ENCODE measurements at places on chromosomes 4 and X.
A peak's percentile ranks its signal among the peaks of the same experiment; 100 is the strongest.

GRCh38 chrX:3178329-3178728, 137.1 kb downstream of the ARSF start:
- no peak for DNase-seq

GRCh38 chrX:115183980-115184379, 5.2 kb upstream of the RBMXL3 start:
- no peak for DNase-seq

- no peak for DNase-seq
Observed at GRCh38 chr4:8601556-8601955, 9.0 kb downstream of the CPZ start.

DNA sequence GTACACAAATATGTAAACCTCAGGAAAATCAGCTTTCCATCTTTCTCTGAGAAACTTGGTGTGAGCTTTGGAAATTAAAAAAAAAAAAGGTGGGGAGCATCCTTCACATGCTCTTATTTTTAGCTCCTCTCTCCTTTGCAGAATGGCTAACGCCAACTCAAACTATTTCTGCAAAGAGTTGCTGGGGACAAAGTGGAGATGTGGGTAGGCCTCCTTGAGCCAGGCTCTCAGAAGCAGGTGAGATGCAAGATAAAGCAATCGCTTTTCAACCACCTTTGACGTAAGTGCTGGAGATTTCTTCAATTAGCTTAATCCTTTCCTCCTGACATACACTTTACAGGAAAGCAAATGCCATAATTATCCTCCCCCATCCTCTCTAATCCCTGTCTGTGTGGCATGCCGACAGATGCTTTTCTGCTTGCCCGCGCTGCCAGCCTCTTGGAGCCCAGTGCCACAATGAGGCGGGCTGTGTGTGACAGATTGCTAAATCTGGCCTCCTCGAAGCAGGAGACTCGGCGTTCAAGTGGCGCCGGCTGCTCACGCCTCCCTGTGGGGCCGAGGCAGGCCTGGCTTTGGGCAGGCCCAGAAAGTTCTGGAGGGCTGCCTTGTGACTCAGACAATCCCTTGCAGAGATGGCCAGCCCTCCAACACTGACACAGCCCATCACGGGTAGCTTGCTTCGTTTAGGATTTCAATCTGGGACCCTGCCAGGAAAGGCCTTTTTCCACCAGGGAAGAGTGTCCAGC, 64.9 kb upstream of the SOD3 start:
- DNase-seq: no peak

- peak; percentile 89 for DNase-seq
Observed at GRCh38 chr4:73917081-73917501, 47.9 kb downstream of the CXCL1 start.

DNA sequence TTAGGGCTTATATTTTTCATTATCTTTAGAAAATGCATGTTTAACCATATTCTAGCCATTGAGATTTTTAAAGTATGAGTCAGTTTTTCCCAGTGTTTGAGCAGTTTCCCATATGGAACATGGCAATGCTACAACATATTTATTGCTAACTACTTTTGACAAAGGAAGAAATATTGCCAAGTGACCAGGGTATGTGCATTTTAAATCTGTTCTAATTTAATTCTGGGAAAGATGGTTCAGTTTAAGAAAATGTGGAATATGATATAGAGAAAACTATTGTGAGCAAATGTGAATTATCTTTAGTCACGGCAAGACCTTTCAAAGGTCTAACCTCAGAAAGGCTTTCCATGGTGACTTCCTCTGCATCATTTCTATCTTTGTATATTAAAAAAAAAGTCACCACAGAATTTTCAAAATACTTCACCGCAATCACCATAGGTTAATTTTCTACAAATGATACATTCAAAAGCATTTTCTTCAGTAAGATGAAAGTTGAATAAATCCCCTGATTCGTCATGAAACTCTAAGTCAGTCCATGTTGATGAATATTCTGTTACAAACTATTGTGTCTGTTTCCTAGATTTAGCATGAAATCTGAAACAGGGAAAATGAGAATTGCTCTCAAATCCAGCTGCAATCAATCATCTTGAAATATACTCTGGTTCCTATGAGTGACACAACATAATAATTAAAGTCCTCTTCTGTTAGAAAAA, 2349.0 kb upstream of the TENM3 start:
- DNase-seq: no peak

DNA sequence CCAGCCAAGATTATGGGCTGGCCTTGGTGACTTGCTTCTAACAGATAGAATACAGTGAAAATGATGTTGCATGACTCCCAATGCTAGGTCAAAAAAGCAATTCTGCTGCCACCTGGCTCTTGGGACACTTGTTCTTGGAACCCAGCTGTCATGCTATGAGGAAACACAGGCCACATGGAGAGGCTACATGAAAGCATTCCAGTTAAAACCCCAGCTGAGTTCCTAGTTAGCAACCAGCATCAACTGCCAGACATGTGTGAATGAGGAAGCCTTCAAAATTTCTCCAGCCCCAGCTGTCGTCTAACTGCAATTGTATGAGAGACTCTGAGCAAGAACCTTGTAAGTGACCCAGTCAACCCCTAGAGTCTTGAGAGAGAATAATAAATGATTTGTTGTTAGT, 105.2 kb upstream of the FGF16 start:
- no peak for DNase-seq

DNA sequence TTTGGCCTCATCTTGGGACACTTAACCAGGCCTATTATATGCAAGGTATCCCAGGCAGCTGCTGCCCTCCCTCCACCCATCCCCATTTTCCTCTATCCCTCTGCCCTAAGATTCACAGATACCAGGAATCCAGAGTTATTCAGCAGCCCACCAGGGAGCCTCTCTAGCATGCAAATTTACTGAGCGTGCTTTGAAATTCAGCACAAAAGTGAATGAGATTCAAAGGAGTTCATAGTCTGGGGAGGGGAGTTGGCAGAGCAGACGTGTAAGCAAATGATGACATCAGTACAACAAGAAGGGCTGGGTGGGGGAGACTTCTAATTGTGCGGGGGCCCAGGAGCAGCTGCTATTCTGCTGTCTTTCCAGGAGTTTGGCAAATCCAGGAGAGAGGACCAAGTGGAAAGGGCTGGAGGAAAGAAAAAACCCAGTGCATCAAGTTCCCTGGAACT, 1.7 kb upstream of the MTM1 start:
- DNase-seq: no peak

GRCh38 chrX:46882266-46882665, 30.0 kb upstream of the JADE3 start:
- DNase-seq: no peak

- peak; percentile 45 for DNase-seq
Observed at GRCh38 chr4:183360161-183360919, 38.1 kb upstream of the CLDN24 start.

- DNase-seq: no peak
Observed at GRCh38 chr4:180437601-180438000, 1805.6 kb upstream of the TENM3 start.

DNA sequence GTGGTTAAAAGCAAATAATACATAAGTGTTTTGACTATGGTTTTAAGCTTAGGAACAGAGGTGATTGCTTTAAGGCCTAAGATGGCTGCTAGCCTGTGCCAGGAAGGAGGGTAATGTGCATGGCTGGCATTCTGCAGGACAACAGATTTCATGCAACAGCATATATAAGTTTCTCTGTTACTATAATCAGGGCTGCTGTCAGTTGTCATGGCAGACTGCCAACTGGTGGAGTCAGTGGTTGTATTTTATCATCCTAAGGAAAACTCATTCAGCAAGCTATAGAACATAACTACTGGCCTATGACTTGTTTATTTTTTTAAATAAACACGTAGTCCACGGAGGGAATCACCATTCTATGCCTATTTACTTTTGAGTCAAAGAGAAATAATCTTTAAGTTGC, 77.7 kb upstream of the DCAF8L1 start:
- DNase-seq: peak; percentile 0

DNA sequence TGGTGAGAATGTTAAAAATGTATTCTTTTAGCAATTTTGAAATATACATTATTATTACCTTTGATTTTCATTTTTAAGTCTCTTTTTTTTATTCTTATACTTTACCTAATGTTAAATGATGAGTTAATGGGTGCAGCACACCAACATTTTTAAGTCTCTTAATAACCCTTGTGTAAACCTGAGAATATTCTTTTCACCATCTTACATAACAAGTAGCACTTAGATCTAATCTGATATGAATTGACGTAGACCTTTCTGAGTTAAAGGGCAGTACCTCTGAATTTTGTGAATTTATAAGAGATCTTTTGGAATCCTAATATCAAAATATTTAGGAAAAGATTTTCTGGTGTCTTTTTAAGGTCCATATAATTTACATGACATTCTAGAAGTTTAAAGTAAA, 110.6 kb downstream of the TTC29 start:
- no peak for DNase-seq

DNA sequence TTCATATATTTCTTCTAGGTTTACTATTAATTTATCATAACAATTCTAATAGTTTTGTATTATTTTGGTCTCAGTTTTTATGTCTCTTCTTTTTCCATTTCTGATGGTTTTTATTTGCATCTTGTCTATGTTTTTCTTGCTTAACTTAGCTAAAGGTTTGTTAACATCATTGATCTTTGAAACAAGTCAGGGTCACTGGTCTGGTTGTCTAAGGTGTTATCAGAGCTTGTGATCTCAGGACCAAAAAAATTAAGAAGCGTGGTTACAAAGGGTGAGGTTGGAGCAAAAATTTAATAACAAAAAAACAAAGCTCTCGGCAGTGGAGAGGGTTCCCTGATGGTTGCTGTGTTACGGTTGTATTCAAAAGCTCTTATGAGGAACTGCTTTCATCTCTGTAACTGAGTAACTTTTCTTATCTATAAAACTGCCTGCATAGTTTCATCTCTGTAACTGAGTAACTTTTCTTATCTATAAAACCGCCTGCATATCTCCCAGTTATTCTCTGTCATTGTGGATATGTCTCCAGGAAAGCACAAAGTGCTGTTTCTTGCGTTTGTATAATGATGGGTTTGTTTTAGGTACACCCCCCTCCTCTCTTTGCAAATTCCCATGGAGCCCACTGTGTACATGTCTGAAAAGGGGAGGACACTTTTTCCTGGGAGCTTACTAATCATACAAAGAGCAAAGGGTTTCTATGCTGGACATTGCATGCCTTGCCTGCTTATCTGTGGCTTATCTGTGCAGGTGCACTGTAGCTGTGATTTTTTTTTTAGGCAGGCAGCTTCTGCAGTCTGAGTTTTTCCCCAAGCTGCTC, 62.4 kb upstream of the UGT2B15 start:
- no peak for DNase-seq

- no peak for DNase-seq
Observed at GRCh38 chr4:13546941-13547484, 2.7 kb upstream of the NKX3-2 start.

GRCh38 chrX:150196285-150196684, 166.8 kb upstream of the MAMLD1 start:
- DNase-seq: no peak

GRCh38 chr4:181312066-181312465, 931.1 kb upstream of the TENM3 start:
- no peak for DNase-seq

- no peak for DNase-seq
Observed at GRCh38 chrX:21167494-21167893, 206.7 kb upstream of the CNKSR2 start.

GRCh38 chr4:79823148-79823763, 249.8 kb downstream of the ANTXR2 start:
- DNase-seq: peak; percentile 6

DNA sequence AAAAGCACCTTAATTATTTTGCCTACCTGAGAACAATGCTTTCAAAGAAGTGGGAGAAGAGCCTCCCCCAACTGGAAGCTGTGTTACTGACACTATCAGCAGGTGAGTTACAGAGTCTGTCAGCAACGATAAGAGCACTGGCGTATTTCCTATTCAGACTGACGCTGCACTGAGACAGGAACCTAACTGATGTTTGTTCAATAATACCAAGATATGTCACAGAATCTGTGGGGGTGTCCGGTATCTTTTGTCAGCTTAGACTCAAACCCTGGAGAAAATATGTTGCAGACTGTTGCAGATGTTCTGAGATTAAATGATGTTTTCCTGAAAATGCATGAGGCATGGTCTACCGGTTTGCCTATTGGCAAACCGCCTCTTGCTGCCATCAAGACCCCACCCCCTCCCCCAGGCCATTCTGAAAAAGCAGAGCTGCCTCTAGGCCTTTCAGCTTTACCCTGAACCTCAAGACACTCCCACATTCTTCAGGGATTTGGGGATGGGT, 115.2 kb upstream of the KIT start:
- no peak for DNase-seq

GRCh38 chrX:23478561-23478960, 143.9 kb downstream of the PTCHD1 start:
- DNase-seq: no peak

DNA sequence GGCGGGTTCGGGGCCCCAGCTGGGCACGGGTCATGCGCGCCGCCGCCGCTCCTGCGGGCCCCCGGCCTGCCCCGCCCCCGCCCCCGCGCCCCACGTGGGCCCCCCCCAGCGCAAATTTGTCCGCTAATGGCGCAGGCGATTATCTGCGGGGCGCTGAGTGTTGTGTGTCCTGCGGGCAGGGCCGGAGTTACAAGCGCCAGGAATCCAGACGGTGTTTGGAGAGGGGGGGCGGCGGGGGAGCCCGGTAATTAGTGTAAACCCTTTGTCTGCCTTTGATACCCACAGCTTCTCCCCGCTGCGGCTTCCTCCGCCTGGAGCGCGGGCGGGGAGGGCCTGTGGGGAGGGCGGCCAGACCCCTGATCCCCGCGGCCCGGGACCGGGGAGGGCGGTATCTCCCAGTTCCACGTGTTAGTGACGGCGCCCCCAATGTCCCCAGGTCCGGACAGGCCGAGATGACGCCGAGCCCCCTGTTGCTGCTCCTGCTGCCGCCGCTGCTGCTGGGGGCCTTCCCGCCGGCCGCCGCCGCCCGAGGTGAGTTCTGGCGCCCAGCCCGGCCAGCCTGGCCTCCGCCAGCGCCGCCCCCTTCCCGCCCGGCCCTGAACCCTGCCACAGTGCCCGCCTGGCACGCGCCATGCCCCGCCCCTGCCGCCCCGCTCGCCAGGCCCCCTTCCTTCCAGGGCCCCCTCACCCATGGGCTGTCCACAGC, 761 bp downstream of the FGFRL1 start:
- DNase-seq: no peak

GRCh38 chr4:65046192-65047133, 623.8 kb downstream of the EPHA5 start:
- peak; percentile 57 for DNase-seq

DNA sequence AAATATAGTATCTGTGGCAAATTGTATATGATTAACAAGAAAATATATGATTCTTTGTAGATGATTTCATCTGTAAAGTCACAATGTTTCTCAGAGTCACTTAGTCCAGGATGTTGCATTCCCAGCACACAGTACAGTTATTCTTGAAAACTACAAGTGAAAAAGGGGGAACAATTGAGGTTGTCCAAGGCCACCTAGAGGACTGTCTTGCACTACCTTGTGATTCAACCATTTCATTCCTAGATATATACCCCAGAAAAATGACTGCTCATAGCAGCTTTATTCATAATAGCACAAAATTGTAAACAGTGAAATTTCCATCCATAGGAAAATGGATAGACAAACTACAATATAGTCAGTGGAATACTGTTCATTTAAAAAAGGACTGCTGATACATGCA, 16.0 kb downstream of the C4orf33 start:
- DNase-seq: no peak

GRCh38 chr4:188854436-188854835, 715.2 kb downstream of the TRIML1 start:
- no peak for DNase-seq

- DNase-seq: peak; percentile 76
Observed at GRCh38 chr4:7973545-7973981, 33.9 kb upstream of the AFAP1 start.

Data from foreskin keratinocyte (primary cell).